ENCODE measurements at places on chromosomes 12 and 14. TPM values are rescaled to one million over a fixed set of nuclear protein-coding genes. Genes with fewer than 3 reads are reported as not detected.
A peak's percentile ranks its signal among the peaks of the same experiment; 100 is the strongest.

GRCh38 chr12:98464190-98464589 is 51.2 kb upstream of the TMPO start:
- DNase-seq: no peak

DNA sequence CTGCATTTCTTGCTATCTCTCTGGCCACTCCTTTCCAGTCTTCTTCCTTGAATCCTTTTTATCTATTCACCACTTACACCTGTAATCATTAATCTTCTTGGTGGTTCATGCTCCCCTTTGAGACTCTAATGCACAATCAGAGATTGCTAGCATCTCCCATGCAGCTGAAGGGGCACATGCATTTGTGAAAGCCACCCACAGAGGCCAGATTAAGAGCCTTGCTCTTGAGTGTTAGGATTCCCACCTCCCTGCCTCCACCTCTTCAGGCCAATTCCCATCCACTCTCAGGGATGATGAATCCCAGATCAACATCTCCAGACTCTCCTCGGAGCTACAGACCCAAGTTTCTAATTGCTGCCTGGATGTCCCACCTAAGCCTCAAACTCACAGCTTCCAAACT is 19.4 kb upstream of the KRT18 start:
- DNase-seq: no peak

DNA sequence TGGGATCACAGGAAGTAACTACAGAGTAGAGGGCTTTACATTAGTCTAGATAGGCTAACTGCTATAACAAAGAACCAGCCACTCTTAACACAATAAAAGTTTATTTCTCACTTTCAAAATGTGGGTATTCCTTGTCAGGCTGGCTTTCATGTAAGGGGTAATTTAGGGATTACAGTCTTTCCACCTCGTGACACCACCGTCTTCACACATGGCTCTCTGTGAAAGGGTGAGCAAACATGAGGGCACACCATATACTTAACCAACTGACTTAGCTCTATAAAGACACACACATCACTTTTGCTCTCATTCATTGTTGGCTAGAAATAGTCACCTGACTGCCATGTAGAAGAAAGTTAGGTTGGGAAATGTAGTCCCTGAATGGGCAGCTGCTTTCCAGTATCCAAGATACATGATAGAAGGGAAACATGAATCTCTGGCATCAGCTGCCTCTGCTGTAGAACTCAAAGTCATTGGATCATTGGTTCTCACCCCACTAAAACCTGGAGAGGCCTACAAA is 66.1 kb upstream of the CRY1 start:
- no peak for DNase-seq

DNA sequence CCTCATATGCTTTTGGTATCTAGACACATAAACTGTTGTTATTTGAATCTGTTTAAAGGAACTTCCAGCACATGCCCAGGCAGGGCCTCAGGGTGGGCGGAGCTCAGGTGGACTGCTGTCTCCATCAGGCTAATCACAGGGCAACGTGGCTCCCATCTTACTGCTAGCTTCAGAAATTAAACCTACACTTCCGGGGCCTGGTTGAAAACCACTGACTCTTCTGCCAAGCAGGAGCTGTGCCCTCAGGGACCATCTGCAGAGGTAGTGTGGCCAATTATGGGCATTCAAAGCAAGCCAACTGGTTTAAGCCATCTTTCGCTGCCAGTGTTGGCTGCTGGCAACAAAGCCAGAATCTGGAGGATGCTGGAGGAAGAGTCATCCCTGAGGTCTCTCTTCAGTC is 97.5 kb downstream of the TMX1 start:
- DNase-seq: no peak

DNA sequence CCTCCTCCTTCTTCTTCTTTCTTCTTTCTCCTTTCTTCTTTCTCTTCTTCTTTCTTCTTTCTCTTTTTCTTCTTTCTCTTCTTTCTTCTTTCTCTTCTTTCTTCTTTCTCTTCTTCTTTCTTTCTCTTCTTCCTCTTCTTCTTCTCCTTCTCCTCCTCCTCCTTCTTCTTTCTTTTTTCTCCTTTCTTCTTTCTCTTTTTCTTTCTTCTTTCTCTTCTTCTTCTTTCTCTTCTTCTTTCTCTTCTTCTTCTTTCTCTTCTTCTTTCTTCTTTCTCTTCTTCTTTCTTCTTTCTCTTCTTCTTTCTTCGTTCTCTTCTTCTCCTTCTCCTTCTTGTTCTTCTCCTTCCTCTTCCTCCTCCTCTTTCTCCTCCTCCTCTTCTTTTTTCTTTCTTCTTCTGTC is 1230.7 kb upstream of the USP15 start:
- DNase-seq: no peak

DNA sequence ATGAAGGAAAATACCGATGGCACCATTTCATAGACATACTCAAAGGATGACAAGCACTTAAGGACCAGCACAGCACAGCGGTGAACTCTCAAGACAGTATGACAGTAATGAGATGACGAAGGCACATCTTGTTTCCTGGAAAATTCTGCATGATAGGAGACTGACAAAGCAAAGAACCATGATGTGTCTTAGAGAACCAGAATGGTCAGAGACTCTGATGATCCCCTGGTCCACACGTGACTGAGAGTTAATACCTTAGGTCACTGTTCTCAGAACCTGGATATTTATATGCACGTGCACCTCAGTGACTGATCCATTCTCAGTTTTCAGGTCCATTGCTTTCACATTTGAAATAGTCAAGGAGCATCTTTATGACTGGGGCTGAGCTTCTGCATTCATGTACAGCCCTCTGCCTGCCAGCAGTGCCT is 35.3 kb downstream of the PROX2 start:
- DNase-seq: no peak

GRCh38 chr12:10235761-10236631 is 23.3 kb downstream of the GABARAPL1 start:
- DNase-seq: peak; percentile 37

DNA sequence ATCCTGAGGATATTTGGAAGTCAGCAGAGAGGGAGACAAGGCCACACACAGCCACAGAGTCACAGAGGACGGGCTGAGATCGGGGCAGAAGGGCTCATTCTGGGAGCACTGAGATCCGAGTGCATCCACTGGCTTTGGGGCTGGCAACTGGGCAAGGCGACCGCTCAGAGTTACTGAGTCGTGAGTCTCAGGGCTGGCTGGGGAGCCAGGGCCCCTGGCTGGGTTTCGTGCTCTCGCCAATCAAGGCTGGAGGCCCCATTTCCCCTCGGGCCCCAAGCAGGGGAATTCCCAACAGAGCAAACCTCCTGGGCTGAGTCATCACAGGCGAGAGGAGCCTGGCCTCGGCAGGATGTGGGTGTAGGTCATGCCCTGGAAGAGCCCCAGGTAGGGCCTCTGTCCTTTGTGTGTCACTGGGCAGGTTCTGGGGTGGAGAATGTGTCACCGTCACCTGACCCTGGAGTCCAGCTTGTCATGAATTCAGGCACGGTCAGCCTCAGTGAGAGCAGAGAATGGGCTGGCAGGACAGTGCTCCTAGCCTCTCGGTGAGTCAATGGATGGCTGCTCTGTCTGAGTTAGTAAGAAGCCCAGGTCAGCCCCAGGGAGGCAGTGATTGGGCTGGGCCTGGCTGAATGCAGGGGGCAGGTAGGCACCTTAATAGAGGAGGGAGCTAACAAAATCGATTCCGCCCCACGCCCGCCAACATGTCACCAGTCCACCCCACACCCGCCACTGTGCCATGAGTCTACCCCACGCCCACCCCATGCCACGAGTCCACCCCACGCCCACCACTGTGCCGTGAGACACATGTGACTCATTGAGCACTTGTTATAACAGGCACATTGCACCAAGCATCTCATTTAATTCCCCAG is 16.9 kb downstream of the ASB2 start:
- DNase-seq: peak; percentile 48

DNA sequence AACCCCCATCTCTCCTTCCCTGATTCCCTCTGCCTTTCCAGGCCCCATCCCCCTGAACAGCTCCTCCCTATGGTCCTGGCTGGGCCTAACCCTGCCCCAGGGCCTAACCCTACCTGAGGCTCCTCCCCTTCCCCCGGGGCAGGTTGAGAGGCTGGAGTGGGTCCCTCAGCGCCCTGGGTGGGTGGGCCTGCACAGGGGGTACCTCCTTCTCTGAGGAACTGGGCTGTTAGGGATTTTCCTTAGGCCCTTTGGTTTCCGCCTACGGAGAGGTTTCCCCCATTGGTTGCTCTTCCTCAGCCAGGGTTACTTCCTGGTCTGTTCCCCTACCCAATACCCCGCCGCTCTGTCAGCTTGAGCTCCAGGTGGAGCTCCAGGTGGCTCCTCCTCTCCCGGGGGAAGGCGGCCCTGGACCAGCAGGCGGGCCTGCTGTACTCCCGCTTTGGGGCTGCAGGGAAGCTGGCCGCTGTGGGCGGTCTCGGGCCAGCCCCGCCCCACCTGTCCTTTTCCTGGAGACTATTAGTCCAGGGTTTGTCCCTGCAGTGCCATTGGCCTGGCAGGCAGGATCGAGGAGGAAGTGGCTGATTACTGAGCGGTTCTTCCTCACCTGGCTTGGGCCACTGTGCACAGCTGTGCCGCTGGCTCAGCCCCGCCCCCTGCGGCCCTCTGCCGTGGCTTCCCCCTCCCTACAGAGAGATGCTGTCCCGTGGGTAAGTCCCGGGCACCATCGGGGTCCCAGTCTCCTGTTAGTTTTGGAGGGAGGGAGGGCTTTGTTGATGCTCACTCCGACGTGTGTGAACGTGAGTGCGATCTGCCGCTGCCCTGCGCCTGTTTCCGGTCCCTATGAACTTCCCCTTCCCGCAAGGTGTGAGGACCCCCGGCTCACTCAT is 2.5 kb downstream of the C12orf57 start:
- peak; percentile 62 for DNase-seq

DNA sequence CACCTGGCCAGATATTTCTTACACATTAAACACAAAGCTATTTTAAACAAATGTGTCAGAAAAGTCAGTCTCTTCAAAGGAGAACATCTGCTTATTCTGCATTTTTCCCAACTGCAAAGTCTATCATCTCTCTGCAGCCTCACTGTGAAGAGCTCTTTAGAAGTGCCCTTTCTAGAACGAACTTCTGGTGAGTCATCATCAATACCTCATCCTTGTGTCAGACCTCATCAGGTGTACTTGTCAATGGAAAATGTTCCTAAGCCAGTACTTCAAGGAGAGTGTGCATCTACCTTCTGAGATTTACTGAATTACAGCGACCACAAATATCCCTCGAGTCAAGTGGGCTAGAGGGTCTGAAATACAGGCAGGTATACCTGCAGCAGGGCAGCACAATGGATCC is 457.3 kb downstream of the LRIG3 start:
- no peak for DNase-seq

GRCh38 chr12:95918194-95918993 is 24.0 kb downstream of the CCDC38 start:
- no peak for DNase-seq

DNA sequence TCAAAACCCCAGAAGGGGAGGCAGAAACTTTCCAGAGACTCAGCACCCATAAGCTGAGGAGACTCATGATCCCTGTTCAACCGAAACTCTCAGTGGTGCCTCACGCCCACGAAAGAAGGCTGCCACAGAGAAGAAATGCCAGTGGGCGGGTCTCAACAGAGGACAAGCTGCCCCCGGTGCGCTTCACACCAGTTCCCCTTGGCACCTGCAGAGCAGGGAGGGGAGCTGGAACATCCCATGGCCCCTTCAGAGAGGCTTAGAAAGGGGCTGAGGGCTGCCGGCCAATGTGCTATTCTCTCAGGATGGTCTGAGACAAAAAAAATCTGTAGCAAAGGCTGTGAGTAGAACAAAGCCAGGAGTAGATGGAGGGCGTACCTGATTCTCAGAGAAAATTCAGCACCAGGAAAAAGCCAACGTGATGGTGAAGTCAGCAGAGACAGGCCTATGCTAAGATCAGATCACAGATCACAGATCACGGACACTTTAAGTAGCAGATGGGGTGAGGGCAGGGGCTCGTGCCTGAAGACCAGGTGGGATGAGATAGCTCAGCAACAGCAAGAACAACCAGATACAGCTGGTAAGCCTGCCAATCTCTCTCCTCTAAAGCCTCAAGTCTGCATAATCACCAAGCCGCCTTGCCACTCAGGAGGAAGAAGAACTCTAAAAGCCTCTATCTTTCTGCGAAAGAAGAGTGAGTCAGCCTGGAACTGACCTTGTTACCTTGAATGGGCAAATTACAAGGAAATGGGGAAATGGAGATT is 206.4 kb upstream of the GRIP1 start:
- no peak for DNase-seq

DNA sequence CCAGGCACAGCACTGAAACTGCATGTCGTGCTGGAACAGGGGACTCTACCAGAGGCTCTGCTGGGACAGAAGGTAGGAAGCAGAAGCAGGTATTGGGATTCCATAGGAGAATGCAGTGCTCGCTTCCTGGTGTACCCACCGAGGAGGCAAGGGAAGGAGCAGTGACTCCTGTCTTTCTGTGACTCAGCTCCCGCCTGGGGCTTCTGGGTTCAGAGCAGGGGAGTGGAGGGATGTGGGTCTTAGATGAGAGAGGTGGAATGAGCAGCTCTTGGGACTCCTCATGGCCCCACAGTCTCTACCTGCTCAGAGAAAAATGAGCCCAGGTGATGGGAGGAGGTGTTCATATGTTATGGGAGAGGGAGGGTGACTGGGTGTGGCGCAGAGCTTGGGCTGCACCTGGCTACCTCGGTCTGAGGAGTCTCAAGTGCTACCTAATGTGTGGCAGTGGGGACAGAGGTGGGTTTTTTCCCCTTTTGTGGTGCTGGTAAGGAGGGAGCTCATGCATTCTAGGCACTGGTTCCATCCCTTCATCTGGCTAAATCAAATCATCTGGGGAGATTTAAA is 26.3 kb downstream of the WNT5B start:
- no peak for DNase-seq

Gene FAM222A
- 14.5 TPM for total RNA-seq

Gene ADCY6
- total RNA-seq: 51.5 TPM

Gene CCDC177
- not detected for total RNA-seq

Gene OLR1
- total RNA-seq: not detected
